ENCODE measurements at places on chromosomes 11 and 22.

DNA sequence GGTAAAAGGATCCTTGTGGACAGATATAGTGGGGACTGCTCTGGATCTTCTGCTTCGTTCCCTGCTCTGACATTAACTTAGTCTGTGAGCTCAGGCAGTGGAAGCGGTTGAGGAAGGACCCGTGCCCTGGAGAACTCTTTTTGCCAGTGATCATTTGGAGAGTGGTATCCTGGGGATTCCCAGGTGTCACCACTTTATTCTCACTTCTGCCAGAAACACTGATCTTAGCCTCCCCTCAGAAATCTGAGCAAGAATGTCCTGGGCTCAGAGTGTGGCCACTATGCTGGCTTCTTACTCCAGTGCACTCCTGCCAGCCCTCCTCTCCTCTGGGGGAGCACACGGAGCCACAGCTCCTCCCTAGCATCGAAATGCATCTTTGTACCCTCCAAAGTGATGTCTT lies 7.6 kb upstream of the PHOX2A start:
- no peak for DNase-seq

- DNase-seq = no peak
Measured at GRCh38 chr22:43274595-43275240, 68.5 kb downstream of the SCUBE1 start.

DNA sequence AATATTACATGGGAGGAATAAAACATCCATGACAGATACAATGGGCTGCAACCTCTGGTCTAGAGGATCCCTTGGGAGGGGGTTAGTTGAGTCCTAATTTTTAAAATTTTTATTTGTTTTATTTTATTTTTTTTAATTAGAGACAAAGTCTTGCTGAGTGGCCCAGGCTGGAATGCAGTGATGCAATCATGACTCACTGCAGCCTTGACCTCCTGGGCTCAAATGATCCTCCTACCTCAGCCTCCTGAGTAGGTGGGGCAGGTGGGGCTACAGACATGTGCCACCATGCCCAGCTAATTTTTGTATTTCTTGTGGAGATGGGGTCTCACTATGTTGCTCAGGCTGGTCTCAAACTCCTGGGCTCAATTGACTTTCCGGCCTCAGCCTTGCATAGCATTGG lies 43.1 kb downstream of the FDX1 start:
- no peak for DNase-seq

DNA sequence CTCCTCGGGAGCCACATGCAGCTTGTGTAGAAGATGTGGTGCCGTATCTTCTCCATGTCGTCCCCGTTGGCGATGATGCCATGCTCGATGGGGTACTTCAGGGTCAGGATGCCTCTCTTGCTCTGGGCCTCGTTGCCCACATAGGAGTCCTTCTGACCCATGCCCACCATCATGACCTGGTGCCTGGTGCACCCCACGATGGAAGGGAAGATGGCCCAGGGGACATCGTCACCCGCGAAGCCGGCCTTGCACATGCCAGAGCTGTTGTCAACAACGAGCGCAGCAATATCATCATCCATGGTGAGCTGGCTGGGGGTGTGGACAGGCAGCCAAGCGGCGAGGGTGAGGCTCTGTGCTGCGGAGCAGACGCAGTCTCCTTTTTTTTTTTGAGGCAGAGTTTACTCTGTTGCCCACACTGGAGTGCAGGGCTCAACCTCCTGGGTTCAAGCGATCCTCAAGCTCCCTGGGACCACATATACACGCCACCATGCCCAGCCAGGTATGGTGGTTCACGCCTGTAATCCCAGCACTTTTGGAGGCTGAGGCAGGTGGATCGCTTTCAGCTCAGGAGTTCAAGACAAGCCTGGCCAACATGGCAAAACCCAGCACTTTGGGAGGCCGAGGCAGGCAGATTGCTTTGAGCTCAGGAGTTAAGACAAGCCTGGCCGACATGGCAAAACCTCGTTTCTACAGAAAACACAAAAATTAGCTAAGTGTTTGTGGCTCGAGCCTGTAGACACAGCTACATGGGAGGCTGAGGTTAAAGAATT lies 17.3 kb upstream of the EP300 start:
- DNase-seq = no peak

Measured in activated CD4-positive, alpha-beta T cell treated with anti-CD3 and anti-CD28 coated beads, Interleukin-2, amount 50 U/mL, for 24 hours (primary cell).